ENCODE measurements at places on chromosomes 2 and 18.

DNA sequence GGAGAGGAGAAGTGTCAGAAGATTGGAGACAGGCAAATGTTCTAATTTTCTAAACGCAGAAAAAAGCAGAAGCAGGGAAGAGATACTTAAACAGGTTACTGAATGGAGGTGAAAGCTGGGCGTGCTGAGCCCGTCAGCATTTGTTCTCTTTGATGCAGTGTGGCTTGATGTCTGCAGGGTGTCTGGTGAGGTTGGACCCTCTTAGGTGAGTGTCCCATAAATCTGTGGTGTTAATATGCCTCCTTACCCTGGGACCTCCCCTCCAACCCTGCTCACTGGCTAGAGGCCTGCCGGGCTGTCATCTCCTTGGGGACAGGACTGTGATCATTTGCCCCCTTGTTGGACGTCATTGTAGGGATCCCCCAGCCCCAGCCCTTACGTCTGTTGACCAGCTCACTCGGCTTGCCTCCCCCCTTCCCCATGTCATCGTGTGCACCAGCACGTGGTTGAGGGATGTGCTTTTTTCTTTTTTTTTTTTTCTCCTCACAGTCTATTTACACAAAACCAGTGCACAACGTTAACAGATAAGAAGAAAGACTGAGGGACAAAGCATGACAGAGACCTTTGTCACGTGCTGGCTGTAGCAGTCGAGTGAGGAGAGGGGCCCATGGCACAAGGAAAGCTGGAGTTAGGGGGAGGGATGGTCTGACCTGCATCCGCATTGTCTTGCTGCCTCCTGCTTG lies 56.4 kb downstream of the NCK2 start:
- no peak for DNase-seq

DNA sequence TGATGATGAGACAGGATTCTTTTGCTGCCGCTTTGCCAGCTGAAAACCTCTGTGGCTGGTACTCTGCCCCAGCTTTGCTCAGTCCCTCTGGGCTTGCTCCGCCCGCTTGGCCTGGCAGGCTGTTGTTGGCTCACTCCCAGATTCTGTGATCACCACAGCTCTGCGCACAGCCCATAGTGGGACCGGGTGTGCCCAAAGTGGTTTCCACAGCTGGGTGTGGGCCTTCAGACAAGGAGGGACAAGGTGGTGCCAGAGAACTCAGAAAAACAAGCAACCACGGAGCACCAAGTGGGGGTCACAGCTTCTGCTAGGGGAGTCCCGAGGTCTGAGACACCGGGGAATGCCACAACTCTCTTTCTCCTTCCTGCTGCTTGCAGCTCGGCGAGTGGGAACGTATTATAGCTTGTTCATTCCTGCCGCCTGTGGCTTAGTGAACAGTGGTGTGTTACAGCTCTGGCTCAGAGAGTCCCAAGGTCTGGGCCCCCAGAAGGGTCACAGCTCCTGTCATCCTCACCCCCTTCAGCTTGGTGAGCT lies 9.2 kb upstream of the KYNU start:
- no peak for DNase-seq

GRCh38 chr2:54575379-54575888 lies 119.3 kb downstream of the SPTBN1 start:
- no peak for DNase-seq

DNA sequence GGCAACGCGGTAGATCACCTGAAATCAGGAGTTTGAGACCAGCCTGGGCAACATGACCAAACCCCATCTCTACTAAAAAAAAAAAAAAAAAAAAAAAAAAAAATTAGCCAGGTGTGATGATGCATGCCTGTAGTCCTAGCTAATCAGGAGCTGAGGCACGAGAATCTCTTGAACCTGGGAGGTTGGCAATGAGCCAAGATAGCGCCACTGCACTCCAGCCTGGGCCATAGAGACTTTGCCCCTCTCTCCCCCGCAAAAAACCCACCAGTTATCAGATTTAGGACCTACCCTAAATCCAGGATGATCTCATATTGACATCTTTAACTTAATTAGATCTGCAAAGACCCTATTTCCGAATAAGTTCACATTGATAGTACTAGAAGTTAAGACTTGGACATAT lies 29.2 kb upstream of the LDAH start:
- DNase-seq: no peak

- no peak for DNase-seq
Observed at GRCh38 chr2:231513746-231514224, 16.5 kb downstream of the NMUR1 start.

Data from HT1080 (cell line).